ENCODE measurements at places on chromosomes 3 and 15. TPM values are rescaled to one million over a fixed set of nuclear protein-coding genes. Genes with fewer than 3 reads are reported as not detected.

Gene DISP2
- total RNA-seq: 1.5 TPM

Gene ACSBG1
- not detected for total RNA-seq

Gene PBRM1
- total RNA-seq: 73.5 TPM

Gene PRTG
- not detected for total RNA-seq

Gene GASK1A
- not detected for total RNA-seq

Gene GOLGA6D
- total RNA-seq: not detected

Gene VILL
- total RNA-seq: 25.3 TPM

Gene POLQ
- 22.3 TPM for total RNA-seq

- H3K27ac ChIP-seq: no peak overlapping the region
- peaks cover 8% of the 10 kb centered on the region for H3K4me1 ChIP-seq
- peaks cover 6% of the 10 kb centered on the region for H3K36me3 ChIP-seq
Observed at GRCh38 chr3:114685161-114685560, 391.3 kb downstream of the TIGIT start.

DNA sequence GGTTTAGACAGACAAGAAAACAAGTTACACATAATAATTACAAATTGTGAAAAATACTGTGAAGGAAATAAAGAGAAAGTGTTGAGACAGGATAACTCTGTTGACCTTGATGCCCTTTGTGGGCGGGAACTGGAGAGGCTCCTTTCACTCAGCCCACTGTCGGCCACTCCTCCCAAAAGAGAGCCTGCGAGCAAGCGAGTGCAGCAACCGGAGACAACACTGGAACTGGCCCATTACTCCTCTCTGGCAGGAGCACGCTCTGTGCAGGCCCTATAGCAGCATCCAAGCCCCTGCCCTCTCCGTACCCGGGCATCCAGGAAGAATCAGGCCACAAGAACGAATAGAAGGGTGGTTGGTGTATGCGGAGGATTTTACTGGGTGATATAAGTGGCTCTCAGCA lies 16.2 kb upstream of the DUT start:
- no peak for DNase-seq
- H3K27me3 ChIP-seq: no peaks in the 10 kb centered on the region
- H3K4me1 ChIP-seq: no peaks in the 10 kb centered on the region
- no peaks in the 10 kb centered on the region for H3K36me3 ChIP-seq
- no peak overlapping the region for H3K27ac ChIP-seq

DNA sequence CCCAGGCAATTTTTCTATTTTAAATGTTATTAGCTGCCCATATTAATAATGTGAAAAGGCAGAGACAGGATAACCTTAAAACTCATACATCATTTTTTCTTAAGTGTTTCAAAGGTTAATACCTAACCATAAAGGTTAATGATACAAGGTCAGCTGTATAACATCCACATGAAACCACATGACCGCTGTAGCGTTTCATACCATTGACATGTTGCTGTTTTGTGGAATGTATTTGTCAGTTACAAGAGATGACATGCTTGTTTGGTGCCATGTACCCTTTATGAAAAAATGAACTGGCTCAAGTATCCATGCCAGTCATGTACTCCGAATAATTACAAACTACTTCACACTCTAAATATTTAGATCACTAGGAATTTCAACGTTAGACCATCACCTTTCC lies 207.4 kb downstream of the FMN1 start:
- H3K27ac ChIP-seq: no peak overlapping the region
- no peaks in the 10 kb centered on the region for H3K4me1 ChIP-seq
- no peaks in the 10 kb centered on the region for H3K27me3 ChIP-seq
- DNase-seq: no peak
- no peaks in the 10 kb centered on the region for H3K36me3 ChIP-seq
- H3K4me3 ChIP-seq: no peak overlapping the region

DNA sequence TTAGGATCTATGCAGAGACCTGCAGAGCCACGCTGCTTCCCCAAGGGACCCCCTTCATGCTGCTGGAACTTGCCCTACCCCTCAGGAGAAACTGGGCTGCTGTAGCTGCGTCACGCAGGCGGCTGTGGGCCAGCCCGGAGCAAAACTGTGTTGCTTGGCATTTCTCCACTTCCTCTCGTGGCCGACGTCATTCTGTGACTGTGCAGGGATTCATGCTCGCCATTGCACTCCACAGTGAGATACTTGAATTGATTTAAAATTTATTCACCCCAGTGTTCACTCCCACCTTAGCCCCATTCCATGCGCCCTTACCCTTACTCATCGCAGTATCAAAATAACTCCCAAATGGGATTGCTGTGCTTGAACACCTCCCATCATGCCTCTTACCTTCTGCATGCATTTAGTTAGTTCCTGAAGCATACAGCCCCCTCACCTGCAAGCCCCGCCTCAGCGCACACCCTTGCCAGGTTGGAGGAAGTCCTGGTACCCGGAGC lies 45.7 kb downstream of the TMEM44 start:
- no peaks in the 10 kb centered on the region for H3K27me3 ChIP-seq
- DNase-seq: no peak
- H3K27ac ChIP-seq: no peak overlapping the region
- H3K36me3 ChIP-seq: peaks cover 17% of the 10 kb centered on the region

GRCh38 chr3:117407317-117407716 lies 697.7 kb downstream of the TUSC7 start:
- no peaks in the 10 kb centered on the region for H3K27me3 ChIP-seq
- H3K36me3 ChIP-seq: no peaks in the 10 kb centered on the region
- H3K4me3 ChIP-seq: no peak overlapping the region
- no peaks in the 10 kb centered on the region for H3K4me1 ChIP-seq
- no peak overlapping the region for H3K27ac ChIP-seq

DNA sequence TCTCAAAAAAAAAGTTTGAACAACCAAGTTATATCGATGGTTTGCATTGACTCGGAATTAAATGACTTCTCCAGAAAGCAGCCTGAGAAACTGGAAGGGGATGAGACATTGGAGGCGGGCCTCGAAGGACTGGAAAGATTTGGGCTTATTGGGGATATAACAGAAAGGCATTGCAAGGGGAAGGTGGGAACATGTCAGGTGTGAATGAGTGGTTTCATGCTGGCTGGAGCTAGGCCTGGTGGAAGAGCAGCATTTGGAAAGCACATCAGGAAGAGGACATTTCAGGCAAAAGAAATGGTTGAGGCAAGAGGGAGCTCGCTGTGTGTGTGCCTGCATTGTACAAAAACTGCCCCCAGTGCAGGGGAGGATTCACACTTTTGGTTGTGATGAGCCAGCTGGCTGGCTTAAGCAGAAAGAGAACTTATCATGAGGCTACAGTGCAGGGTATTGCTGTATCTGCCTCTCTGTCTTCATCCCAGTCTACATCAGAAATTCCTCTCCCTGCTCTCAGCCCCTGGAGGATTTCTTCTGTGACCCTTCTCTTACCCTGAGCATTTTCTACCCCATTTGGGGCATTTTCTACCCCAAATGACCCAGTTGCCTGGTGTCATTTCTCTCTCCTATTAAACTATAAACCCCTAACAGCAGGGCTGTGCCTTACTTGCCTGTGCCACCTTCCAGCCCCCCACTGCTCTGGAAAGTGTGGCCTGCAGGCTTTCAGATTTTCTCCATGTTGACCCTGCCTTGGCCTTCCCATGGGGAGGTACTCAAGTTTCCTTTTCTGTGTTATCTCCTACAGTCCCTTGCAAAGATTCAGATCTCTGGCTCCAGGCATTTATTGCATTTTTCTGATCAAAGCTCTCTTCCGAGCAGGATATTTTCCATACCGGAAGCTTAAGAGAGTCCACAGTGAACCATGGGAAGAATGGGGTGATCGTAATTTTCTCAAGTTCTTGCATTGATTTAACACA lies 64.4 kb upstream of the FLNB start:
- H3K27me3 ChIP-seq: no peaks in the 10 kb centered on the region
- DNase-seq: no peak
- no peaks in the 10 kb centered on the region for H3K4me1 ChIP-seq
- H3K27ac ChIP-seq: no peak overlapping the region
- no peak overlapping the region for H3K4me3 ChIP-seq

DNA sequence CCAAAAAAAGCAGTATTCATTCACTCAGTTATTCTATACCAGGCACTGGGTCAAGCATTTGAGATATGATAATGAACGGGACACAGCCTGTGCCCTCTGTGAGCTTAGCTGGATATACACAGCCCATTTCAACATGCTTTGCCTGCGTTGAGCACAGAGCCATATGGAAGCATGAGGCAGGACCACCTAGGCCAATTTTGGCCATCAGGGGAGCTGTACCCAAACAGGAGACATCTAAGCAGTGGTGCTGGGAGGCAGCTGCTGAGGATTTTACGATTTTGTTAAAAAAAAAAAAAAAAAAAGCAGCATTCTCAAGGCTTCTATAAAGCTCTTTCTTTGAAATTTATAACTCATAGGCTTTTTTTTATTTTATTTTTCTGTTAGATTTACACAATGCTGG lies 87.2 kb upstream of the SLC2A2 start:
- no peak overlapping the region for H3K4me3 ChIP-seq
- H3K36me3 ChIP-seq: peaks cover 25% of the 10 kb centered on the region
- DNase-seq: no peak
- H3K4me1 ChIP-seq: no peaks in the 10 kb centered on the region
- no peaks in the 10 kb centered on the region for H3K27me3 ChIP-seq

DNA sequence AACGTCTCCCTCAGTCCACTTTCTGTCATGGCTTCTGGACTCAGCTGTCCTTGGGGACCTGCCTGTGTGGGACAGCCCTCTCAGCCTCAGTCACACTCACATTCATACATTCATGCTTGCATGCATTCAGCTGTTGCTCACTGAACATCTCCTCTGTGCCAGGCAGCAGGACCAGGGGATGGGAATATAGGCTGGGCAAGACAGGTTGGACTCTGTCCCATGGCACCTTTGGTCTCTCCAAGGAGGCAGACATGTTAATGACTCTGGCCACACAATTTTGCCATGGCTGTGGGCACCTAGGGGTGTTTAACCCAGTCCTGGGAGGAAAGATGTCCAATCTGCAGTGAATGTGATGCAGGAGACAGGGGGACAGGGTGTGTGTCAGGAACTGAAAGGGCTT lies 7.8 kb upstream of the DNAH1 start:
- H3K4me1 ChIP-seq: peaks cover 20% of the 10 kb centered on the region
- H3K27ac ChIP-seq: no peak overlapping the region
- peaks cover 8% of the 10 kb centered on the region for H3K36me3 ChIP-seq
- no peak overlapping the region for H3K4me3 ChIP-seq
- H3K27me3 ChIP-seq: no peaks in the 10 kb centered on the region

DNA sequence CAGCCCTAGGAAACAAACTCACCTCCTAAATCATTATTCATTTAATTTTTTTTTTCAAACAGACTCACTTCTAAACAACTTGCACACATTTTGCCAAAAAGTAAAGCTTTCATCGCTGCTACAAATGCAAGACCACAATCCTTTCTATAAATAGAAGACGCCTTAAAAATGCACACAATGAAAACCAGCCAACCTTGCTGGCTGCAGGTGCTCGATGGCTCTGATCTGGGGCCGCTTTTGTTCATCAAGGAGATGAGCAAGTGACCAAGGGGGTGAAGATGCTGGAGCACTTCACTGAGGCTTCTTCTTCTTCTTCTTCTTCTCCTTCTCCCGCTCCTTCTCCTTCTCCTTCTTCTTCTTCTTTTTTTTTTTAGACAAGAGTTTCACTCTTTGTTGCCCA lies 12.7 kb upstream of the SLC6A6 start:
- no peak overlapping the region for H3K27ac ChIP-seq
- no peak overlapping the region for H3K4me3 ChIP-seq
- H3K27me3 ChIP-seq: peaks cover 16% of the 10 kb centered on the region
- DNase-seq: no peak

GRCh38 chr3:139439278-139439677 lies 37.0 kb downstream of the RBP2 start:
- no peak for DNase-seq
- H3K4me3 ChIP-seq: no peak overlapping the region
- no peaks in the 10 kb centered on the region for H3K4me1 ChIP-seq
- H3K27me3 ChIP-seq: no peaks in the 10 kb centered on the region
- H3K36me3 ChIP-seq: no peaks in the 10 kb centered on the region
- H3K27ac ChIP-seq: no peak overlapping the region

DNA sequence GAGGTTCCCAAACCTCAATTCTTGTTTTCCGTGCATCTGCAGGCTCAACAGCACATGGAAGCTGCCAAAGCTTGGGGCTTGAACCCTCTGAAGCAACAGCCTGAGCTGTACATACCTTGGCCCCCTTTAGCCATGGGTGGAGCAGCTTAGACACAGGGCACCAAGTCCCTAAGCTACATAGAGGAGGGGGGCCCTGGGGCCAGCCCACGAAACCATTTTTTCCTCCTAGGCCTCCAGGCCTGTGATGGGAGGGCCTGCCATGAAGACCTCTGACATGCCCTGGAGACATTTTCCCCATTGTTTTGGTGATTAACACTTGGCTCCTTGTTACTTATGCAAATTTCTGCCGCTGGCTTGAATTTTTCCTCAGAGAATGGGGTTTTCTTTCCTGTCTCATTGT lies 24.6 kb downstream of the SRP14 start:
- H3K36me3 ChIP-seq: peaks cover 48% of the 10 kb centered on the region
- no peaks in the 10 kb centered on the region for H3K27me3 ChIP-seq
- no peak for DNase-seq
- no peak overlapping the region for H3K27ac ChIP-seq
- no peaks in the 10 kb centered on the region for H3K4me1 ChIP-seq

Data from activated naive CD8-positive, alpha-beta T cell treated with anti-CD3 and anti-CD28 coated beads, Interleukin-2, amount 10 ng/mL, durations not matched to agents 7 days and 5 days (primary cell).